ENCODE measurements at places on chromosomes 2 and 18. TPM values are rescaled to one million over a fixed set of nuclear protein-coding genes. Genes with fewer than 3 reads are reported as not detected.

GRCh38 chr18:48462510-48462909 is 53.3 kb upstream of the ZBTB7C start:
- no peaks in the 10 kb centered on the region for H3K27me3 ChIP-seq
- H3K27ac ChIP-seq: no peak overlapping the region
- H3K4me3 ChIP-seq: no peak overlapping the region
- no peak for DNase-seq
- H3K4me1 ChIP-seq: no peaks in the 10 kb centered on the region

- no peaks in the 10 kb centered on the region for H3K36me3 ChIP-seq
- no peak overlapping the region for H3K27ac ChIP-seq
- no peak overlapping the region for H3K4me3 ChIP-seq
- no peaks in the 10 kb centered on the region for H3K4me1 ChIP-seq
- H3K27me3 ChIP-seq: no peaks in the 10 kb centered on the region
- no peak for DNase-seq
Measured at GRCh38 chr2:234412726-234413125, 84.2 kb downstream of the ARL4C start.

DNA sequence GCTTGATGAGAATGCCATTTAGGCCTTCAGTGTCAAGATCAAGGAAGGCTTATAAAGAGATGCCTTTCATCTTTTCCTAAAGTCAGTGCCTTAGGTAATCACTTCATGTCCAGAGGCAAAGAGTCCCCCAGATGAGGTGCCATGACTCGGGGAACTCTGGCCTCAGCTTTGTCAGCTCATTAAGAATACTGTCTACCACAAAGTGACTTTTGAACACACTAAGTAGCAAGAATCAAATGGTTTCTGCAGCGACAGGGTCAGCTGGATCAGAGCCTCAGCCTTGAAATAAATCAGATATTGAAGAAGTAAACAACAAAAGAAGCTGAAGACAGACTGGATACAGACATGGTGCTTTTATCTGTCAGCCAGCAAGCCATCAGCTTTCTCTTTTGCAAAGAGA is 120.1 kb upstream of the SLC39A10 start:
- H3K27ac ChIP-seq: no peak overlapping the region
- no peaks in the 10 kb centered on the region for H3K27me3 ChIP-seq
- H3K4me1 ChIP-seq: no peaks in the 10 kb centered on the region
- no peaks in the 10 kb centered on the region for H3K36me3 ChIP-seq

DNA sequence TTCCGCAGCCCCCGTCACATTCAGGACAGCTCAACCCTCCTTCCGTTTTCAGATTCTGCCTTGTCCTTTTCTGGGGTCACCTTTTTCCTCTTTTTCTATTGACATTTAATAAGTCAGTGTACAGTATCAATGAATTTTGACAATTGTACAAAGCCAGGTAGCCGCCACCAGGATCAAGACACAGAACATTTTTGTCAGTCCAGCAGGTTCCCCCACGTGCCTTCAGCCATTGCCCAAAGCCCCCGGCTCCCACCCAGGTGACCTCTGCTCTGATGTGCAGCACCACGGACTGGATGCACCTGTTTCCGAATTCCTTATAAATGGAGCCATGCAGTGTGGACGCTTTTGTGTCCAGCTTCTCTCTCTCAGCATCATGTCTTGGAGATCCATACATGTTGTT is 30.0 kb downstream of the CROCC2 start:
- H3K4me3 ChIP-seq: no peak overlapping the region
- no peaks in the 10 kb centered on the region for H3K4me1 ChIP-seq
- peaks cover 4% of the 10 kb centered on the region for H3K27me3 ChIP-seq
- no peak overlapping the region for H3K27ac ChIP-seq
- no peaks in the 10 kb centered on the region for H3K36me3 ChIP-seq

DNA sequence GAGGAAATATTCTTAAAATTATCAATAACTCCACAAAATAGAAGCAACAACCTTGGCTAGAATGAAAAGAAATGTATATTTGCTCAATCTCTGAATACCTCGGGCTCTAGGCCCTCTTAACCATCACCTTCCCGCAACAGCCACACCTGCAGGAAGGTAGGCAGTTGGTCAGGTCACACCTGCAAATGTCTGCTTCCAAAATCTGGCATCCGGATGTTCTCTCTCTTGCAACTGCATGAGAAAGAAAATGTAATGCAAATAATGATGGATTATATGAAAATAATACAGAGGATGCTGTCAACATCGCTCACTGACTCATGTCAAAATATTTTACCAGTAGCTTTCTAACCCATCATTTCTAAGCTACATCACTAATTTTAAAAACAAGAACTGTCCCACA is 148.3 kb downstream of the SATB2 start:
- no peaks in the 10 kb centered on the region for H3K36me3 ChIP-seq
- no peak for DNase-seq
- no peaks in the 10 kb centered on the region for H3K27me3 ChIP-seq

DNA sequence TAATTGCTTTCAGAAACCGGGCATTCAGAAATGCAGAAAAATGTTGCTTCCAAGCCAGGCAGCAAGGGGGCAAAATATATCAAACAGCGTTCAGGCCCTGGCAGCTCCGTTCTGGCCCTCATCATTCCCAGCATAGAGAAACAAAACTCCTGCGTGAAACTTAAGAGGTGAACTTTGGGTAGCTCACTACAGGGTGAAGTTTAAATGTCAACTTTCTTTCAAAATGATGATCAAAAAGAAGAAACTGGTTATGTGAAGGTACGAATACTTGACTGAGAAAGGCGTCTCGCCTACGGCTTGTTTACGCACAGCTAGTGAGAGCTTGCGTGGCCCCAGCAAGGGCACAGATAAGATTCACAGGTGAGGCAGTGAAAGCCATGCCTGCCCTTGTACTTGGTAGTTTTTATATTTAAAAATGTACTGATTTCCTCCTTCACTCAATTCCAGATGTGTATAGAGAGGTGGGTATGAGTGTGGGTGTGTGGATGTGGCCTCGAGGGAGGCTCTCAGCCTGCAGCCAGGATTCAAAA is 127.5 kb downstream of the NFATC1 start:
- no peak overlapping the region for H3K27ac ChIP-seq
- no peak overlapping the region for H3K4me3 ChIP-seq
- no peaks in the 10 kb centered on the region for H3K4me1 ChIP-seq
- DNase-seq: no peak
- H3K36me3 ChIP-seq: no peaks in the 10 kb centered on the region

DNA sequence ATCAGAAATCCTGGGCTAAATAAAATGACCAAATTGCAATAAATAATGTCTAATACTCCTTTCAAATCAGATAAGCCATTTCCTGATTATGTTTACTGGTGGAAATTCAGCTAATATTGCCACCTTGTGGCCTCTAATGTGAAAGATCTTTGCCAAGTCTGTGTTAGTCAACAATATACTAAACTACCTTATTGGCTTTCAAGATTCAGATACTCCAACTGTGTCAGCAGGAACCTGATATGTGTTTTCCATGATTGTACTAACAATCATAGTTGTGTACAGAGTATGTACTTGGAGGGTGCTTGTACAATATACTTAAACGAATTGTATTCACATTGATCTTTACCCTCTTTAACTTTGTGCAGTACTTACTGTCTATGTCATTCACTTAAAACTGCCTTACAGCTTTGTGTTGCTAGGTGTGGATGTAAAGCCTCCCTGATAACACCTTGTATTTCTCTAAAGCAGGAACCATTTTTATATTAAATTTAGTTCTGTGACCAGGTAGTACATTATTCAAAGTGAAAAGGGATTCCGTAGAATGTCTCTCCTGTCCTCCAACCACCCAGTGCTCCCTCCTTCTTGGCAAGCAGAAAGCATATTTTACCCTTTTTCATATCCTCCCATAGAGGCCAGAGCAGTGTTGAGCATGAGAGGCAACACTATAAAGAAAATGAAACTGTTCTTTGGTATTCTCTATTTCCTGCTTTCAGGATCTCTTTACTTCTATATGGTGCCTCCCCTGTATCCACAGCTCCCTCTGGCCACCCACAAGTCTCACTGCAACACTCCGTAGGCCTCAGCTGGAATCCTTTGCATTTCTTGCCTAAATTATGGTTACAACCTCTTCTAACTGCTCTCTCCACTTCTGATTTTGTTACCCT is 75.2 kb upstream of the C2orf15 start:
- H3K36me3 ChIP-seq: no peaks in the 10 kb centered on the region
- H3K4me3 ChIP-seq: no peak overlapping the region
- DNase-seq: peak; percentile 67
- no peaks in the 10 kb centered on the region for H3K27me3 ChIP-seq

The SLC35G4 gene
- not detected for total RNA-seq

- no peaks in the 10 kb centered on the region for H3K4me1 ChIP-seq
- H3K27ac ChIP-seq: no peak overlapping the region
- H3K27me3 ChIP-seq: no peaks in the 10 kb centered on the region
- DNase-seq: no peak
Measured at GRCh38 chr2:37551783-37552182, 119.7 kb downstream of the CDC42EP3 start.

The VIL1 gene
- 261 TPM for total RNA-seq

- no peaks in the 10 kb centered on the region for H3K4me1 ChIP-seq
- H3K4me3 ChIP-seq: no peak overlapping the region
- no peak overlapping the region for H3K27ac ChIP-seq
- no peaks in the 10 kb centered on the region for H3K36me3 ChIP-seq
- peaks cover 25% of the 10 kb centered on the region for H3K27me3 ChIP-seq
Measured at GRCh38 chr2:29898999-29899398, 22.4 kb downstream of the ALK start.

- no peaks in the 10 kb centered on the region for H3K36me3 ChIP-seq
- H3K27ac ChIP-seq: no peak overlapping the region
- DNase-seq: no peak
- H3K27me3 ChIP-seq: no peaks in the 10 kb centered on the region
Measured at GRCh38 chr18:13374096-13374467, 155.5 kb downstream of the LDLRAD4 start.

The ANKRD44 gene
- 5.9 TPM for total RNA-seq

- H3K27me3 ChIP-seq: no peaks in the 10 kb centered on the region
- peaks cover 8% of the 10 kb centered on the region for H3K4me1 ChIP-seq
- H3K36me3 ChIP-seq: no peaks in the 10 kb centered on the region
- no peak overlapping the region for H3K4me3 ChIP-seq
Measured at GRCh38 chr18:33751613-33752221, 173.7 kb downstream of the ASXL3 start.

- H3K27ac ChIP-seq: no peak overlapping the region
- no peaks in the 10 kb centered on the region for H3K36me3 ChIP-seq
- H3K4me1 ChIP-seq: no peaks in the 10 kb centered on the region
- H3K27me3 ChIP-seq: no peaks in the 10 kb centered on the region
- no peak overlapping the region for H3K4me3 ChIP-seq
Measured at GRCh38 chr2:163556511-163556910, 179.3 kb downstream of the FIGN start.

DNA sequence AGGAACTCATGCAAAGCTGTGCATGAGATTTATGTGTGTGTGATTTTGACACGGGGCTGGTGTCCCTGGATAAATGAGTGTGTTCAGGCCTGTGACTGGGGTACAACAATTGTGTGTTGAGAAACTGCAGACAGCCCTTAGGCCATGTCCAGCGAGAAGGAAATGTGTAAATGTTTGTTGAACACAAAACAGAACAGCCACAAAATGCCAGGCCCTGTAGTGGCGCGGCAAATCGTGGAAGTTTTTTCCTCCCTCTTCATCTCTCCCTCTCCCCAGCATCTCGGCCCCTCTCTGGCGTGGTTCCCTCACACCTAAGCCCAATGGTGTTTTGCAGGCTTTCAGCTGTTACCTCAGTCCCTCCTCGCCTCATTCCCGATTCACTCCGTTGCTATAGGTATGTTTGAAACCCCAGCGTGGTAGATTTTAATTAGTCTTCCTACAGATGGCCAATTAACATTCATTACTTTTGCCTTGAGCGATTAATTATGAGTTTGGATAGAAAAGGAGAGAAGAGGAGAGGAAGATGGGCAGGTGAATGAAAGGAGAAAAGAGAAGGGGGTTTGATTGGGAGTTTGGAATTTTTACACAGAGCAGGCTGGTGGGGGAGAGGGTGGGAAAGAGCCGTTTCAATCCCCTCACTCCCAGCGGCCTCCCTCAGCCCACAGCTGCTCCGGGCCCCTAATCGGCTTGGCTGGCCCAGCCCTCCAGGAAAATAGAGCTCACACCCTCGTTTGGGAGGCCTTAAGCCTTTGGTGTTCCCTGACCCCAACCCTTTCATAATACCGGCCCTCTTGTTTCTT is 10.8 kb downstream of the SPR start:
- H3K4me3 ChIP-seq: no peak overlapping the region
- DNase-seq: no peak
- no peaks in the 10 kb centered on the region for H3K4me1 ChIP-seq
- no peak overlapping the region for H3K27ac ChIP-seq

The UCN gene
- total RNA-seq: 2.9 TPM

- peaks cover 25% of the 10 kb centered on the region for H3K4me1 ChIP-seq
- no peaks in the 10 kb centered on the region for H3K27me3 ChIP-seq
- DNase-seq: no peak
- no peak overlapping the region for H3K27ac ChIP-seq
- no peaks in the 10 kb centered on the region for H3K36me3 ChIP-seq
Measured at GRCh38 chr2:65299246-65299645, 71.6 kb downstream of the ACTR2 start.

DNA sequence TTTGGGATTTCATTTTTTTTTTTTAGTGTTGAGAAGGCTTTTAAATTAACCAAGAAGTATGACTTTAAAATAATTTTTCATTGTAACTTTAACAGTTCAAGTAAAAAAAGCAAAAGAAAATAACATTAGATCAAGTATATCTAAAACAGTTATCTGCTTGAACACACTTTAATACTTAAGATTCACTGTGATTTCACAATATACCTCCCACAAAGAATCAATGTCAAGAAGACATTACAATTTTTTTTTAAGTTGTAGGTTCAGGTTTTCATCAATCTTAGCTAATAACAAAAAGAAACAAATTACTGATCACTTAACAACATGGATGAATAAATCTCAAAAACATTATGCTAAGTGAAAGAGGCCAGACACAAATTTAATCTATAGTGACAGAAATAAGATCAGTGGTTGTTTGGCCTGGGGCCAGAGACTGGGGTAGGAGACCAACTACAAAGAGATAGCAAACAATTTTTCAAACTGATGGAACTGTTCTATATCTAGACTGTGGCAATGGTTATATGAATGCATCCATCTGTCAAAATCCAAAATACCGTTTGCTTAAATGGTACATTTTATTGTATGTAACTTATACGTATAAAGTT is 74.8 kb upstream of the FRZB start:
- H3K27me3 ChIP-seq: no peaks in the 10 kb centered on the region
- H3K4me1 ChIP-seq: peaks cover 6% of the 10 kb centered on the region
- DNase-seq: no peak
- peak overlapping the region; percentile 2 for H3K27ac ChIP-seq
- H3K4me3 ChIP-seq: no peak overlapping the region

The NAT8 gene
- total RNA-seq: 3.8 TPM

The DYSF gene
- total RNA-seq: 2.8 TPM

The FBXO15 gene
- 0.93 TPM for total RNA-seq

Measured in hepatocyte (in vitro differentiated cells).